ENCODE measurements at places on chromosomes 5 and 9.

- DNase-seq, result peak; percentile 33
Observed at GRCh38 chr9:69115621-69116020, 58.5 kb upstream of the TJP2 start.

- no peak for DNase-seq
Observed at GRCh38 chr5:53890490-53890889, 330.1 kb downstream of the NDUFS4 start.

GRCh38 chr5:74112372-74113195 is 486.6 kb downstream of the ARHGEF28 start:
- DNase-seq, result no peak

DNA sequence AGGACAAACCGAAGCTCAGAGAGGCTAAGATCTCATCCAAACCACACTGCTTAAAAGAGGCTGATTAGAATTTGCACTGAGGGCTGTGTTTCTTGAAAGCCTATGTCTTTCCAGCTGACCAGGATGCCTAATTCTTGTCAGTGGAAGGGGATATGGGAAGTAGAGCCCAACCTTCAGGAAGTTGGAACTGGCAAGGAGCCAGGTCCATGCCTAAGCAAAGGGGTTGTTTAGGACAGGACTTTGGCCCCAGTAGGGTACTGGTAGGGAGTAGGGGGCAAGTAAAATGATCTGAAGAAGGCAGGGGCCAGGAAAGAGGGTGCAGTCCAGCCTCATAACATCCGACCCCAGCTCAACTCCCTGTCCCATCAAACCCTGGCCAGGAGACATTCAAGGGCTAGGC is 130.9 kb downstream of the GAS1 start:
- DNase-seq, result no peak

- DNase-seq, result no peak
Observed at GRCh38 chr9:91354881-91355280, 6.8 kb downstream of the AUH start.
